Ureter (tissue), 1 donor: ENCODE measurements at places on chromosomes 5 and 9. TPM values are rescaled to one million over a fixed set of nuclear protein-coding genes. Genes with fewer than 3 reads are reported as not detected.

- no peak for DNase-seq
Measured at GRCh38 chr5:51988634-51989033, 605.4 kb downstream of the ISL1 start.

GRCh38 chr9:121816845-121817450 is 165.5 kb downstream of the DAB2IP start:
- DNase-seq, result no peak

DNA sequence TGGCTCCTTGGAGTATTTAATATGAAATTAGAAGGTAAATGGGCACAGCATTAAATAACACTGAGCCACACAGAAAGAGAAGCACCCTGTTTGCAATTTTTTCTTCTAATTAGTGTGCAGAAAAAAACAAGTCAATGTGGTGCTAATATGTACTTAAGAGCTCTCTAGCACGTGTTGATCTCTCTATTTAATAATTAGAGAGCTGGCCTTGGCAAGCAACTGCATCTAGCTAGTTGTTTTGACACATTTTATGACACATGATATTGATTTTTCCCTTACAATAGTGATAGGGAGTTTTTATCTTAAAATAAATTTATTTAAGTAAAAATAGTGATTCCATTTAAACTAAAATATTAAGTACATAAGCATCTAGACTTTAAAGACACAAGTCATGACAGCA is 54.5 kb upstream of the NUDT12 start:
- DNase-seq, result no peak

DNA sequence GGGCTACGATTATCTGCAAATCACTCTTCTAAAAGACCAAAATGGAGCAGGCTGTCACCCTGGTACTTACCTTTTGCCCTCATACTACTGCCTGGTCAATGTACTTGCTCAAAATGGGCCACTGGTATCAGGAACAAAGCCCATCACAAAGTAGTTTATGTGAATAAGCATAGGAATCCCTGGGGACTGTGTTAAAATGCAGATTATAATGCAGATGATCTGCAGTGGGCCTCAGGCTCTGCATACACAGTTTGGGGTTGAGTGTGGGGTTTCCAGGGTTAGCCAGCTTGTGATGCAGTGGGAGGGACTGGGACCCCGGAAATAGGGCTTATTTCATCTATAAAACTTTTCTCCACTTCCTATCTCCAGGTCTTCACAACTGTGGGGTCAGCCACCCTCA is 173.1 kb downstream of the HSD17B3 start:
- DNase-seq, result no peak

GRCh38 chr9:86778761-86779160 is 168.5 kb downstream of the GAS1 start:
- no peak for DNase-seq

GRCh38 chr9:504921-505740 is 290.5 kb downstream of the DOCK8 start:
- no peak for DNase-seq

ARHGEF39 gene
- 1.0 TPM for total RNA-seq
